ENCODE measurements at places on chromosomes 6 and 20. TPM values are rescaled to one million over a fixed set of nuclear protein-coding genes. Genes with fewer than 3 reads are reported as not detected.
A peak's percentile ranks its signal among the peaks of the same experiment; 100 is the strongest.

The DDO gene
- not detected for polyA plus RNA-seq

DNA sequence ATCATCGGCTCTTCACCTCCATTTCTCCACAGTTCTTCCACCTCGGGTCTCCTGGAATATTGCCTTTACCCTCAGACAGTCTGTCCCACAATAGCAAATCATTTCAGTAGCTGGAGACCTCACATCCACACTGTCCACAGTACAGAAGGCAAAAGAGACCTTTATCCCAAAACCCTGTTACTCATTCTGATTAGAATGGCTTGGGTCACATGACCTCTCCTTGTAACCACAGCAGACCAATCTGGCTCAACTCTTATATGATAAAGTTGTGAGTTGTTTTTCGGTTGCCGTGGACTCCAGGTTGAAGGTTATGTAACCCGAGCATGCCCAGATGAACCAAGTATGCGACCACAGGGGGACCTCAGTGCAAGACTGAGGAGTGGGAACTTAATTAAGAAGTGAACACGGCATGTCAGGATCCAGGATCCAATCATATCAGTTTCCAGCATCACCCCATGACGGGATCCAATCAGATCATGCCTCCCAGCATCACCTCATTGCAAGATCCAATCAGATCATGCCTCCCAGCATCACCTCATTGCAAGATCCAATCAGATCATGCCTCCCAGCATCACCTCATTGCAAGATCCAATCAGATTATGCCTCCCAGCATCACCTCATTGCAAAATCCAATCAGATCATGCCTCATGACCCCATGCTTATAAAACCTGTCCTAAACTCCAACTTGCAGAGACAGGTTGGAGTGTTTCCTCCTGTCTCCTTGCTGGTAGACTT, 68.7 kb downstream of the LY86 start:
- no peak for DNase-seq

- no peak for DNase-seq
These were observed 113.5 kb downstream of the DTNBP1 start for GRCh38 chr6:15549371-15549770.

The SLC17A2 gene
- polyA plus RNA-seq, result not detected

DNA sequence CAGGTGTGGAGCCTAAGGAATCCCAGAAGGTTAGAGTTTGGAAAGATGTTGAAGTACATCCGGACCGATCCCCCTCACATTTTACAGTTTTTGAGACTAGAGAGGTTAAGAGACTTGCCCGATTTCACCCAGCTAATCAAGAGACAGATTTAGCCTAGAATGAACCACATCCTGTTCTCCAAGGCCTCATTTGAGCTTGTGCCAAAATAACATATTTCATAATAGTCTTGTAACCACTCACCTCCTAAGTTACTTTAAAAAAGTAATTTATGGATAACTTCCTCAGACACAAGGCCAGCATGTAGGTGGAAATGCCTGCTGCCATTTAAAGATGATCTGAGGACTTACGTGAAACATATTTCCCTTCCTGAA, 39.8 kb upstream of the ARHGAP18 start:
- peak; percentile 61 for DNase-seq

DNA sequence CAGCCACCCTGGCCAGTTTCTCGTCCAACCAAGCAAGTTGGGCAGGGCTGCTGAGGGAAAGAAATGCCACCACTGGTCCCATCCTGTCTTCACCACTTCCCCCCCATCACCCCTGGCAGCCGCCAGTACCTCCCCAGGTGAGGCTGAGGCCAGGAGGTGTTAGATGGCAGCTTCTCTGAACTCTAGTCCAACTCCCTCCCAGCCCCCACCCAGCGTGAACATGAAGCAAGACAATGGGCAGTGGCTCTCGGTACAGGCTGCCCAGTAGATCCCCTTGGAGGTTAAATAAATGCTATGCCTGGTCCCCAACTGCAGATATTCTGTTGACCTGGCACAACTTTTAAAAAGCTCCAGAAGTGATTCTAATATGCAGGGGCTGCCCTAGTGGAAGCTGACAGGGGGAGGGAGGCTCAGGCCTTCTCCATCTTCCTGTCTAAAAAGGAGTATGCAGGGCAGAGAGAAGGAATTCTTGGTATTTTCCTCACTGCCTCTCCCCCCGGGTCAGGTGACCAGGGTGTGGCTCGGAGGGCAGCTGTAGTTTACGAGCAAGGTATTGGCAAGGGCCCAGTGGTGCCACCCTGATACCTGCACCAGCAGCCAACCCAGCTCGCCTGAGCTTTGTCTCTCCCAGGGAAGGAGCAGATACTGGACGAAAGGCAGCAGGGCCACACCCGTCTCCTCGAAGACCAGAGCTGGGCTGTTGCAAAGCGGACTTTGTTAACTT, 25.7 kb downstream of the KCNK5 start:
- no peak for DNase-seq

- DNase-seq, result no peak
These were observed 19.7 kb upstream of the EFHC1 start for GRCh38 chr6:52400313-52401041.

The TP53TG5 gene
- polyA plus RNA-seq, result 0.19 TPM

DNA sequence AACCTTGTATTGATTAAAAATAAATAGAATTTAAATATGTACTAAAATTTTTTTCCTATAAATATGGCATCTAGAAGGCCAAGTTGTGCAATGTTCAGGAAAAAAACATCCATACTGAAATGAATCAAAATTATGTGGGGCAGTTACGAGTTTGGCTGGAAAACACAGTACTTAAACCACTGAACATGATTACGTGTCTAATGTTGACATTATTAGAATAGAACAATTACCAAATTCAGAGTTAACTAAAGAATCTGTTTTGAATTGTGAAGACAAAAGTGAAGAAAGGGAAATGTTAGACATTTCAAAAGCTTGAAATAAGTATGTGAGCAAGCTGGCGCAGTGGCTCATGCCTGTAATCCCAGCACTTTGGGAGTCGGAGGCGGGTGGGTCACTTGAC, 57.2 kb downstream of the KLHL31 start:
- no peak for DNase-seq

GRCh38 chr20:62910777-62911497, 15.4 kb downstream of the DIDO1 start:
- DNase-seq, result no peak

The SLC23A2 gene
- 11.4 TPM for polyA plus RNA-seq

GRCh38 chr6:131164506-131164905, 29.2 kb downstream of the AKAP7 start:
- DNase-seq, result no peak

The LIN28B gene
- polyA plus RNA-seq, result 0.11 TPM

DNA sequence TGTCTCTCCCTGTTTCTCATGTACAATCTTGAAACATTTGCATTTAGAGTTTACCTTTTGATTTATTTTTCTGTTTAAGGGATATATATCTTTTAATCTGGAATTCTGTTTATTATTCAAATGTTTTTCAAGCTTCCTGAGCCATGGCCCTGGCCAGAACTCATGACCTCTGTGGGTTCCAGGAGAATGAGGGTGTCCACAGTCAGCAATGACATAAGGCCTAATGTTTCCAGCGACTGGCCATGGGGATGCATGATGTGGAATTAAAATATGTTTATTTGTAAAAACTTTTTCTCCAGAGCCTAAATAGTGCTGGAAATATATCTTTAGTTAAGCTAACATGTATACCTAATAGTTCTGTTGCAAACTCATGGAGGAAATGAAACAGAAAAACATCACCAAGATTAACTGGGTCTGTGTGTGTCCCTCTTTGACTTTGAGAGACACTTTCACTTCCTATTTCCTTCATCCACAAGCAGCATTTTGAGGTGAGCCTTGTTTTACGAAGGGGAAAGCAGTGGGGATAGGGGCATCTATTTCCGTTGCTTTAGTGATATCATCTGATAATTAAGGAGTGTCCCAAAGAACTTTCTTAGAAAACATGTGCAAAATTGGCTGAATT, 87.6 kb downstream of the SMOC2 start:
- peak; percentile 55 for DNase-seq

GRCh38 chr6:23306251-23306950, 737.0 kb downstream of the HDGFL1 start:
- DNase-seq, result no peak

DNA sequence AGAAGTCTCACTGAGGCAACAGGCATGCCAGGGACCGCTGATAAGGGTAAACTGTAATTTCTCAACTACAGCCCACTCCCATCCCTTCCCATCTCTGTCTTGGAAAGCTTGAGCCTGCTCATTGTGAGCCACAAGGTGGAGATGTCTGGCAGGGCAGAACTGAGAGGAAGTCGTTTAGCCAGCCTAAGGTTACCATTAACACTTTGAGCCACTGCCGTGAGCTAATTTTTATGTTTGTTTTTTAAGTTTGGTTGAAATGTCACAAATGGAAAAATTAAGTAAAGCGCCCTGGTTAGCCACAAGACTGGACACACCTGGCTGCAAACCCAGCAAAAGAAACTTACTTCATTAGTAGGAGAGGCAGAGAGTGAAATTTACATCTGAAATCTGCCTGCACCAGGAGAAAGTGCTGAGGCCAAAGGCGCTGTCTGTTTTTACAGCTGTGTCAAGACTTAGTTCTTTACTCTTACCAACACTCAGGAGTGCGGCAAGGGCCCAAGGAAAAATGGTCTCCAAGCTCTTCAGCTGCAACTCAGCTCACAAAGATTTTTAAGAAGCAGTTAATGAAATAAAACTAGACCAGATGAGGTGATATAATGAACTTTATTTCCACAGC, 50.0 kb upstream of the FAM83C start:
- DNase-seq, result no peak

- DNase-seq, result no peak
These were observed 46.6 kb upstream of the DEFB112 start for GRCh38 chr6:50096296-50096695.

GRCh38 chr6:111894272-111894671, 21.0 kb upstream of the FYN start:
- no peak for DNase-seq

DNA sequence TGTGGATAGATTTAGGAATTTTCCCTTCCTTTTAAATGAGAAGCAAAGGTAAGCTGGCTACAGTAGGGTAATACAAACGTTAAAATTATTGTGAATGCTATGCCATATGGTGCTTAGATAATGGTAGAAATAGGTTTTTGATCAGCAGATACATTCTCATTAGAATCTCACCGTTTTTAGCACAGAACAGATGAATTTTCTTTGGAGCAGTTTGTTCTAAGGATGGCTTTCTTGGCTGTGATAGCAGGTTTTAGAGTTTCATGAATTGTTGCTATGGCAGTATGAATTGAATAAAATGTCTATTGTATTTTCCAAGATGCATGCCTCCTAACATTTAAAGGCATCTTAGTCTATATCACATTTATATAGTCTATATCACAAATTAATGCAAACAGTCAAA, 1394.5 kb downstream of the EPHA7 start:
- DNase-seq, result no peak

GRCh38 chr20:50003253-50003656, 20.5 kb downstream of the SNAI1 start:
- DNase-seq, result no peak

The TCF21 gene
- polyA plus RNA-seq, result 0.11 TPM

DNA sequence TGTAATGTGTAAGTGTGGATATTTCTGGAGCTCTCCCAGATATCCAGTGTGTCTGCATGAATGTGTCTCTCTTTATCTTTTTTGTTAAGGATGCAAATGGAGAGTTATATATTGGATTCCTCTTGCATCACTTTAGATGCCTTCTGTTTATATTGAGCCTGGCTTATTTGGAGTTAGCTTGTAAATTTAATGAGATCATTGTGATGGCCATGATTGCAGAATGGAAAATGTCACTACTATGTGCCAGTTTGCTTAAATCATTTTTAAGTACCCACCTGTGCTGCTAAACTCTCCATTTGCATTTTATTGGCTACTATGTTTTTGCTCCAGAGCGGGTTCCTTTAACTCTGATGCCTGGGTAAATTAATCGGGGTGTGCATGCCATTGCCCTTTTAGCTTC, 334.8 kb downstream of the UTRN start:
- DNase-seq, result no peak

GRCh38 chr6:141394125-141394536, 738.6 kb upstream of the GJE1 start:
- no peak for DNase-seq

The CAGE1 gene
- not detected for polyA plus RNA-seq

GRCh38 chr20:41526327-41526726, 91.8 kb downstream of the CHD6 start:
- no peak for DNase-seq

The TBX18 gene
- 12.9 TPM for polyA plus RNA-seq

GRCh38 chr20:36812594-36813463, 39.3 kb upstream of the DSN1 start:
- no peak for DNase-seq

DNA sequence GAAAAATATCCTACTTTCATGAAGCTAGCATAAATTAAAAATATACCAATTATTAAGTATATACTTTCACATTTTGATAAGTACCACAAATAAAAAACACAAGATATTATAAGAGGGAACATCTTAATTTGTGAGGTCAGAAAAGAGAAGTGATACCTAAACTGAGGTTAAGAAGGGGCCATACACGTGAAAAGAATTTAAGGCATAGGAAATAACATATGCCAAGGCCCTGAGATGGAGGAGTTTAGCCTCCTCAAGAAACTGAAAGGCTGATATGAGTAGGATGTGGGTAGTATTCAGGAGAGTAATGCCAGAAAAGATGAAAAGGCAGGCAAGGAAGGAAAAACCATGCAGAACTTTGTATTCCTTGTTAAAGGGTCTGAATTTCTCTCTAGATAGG, 116.6 kb upstream of the HTR1E start:
- DNase-seq, result no peak

DNA sequence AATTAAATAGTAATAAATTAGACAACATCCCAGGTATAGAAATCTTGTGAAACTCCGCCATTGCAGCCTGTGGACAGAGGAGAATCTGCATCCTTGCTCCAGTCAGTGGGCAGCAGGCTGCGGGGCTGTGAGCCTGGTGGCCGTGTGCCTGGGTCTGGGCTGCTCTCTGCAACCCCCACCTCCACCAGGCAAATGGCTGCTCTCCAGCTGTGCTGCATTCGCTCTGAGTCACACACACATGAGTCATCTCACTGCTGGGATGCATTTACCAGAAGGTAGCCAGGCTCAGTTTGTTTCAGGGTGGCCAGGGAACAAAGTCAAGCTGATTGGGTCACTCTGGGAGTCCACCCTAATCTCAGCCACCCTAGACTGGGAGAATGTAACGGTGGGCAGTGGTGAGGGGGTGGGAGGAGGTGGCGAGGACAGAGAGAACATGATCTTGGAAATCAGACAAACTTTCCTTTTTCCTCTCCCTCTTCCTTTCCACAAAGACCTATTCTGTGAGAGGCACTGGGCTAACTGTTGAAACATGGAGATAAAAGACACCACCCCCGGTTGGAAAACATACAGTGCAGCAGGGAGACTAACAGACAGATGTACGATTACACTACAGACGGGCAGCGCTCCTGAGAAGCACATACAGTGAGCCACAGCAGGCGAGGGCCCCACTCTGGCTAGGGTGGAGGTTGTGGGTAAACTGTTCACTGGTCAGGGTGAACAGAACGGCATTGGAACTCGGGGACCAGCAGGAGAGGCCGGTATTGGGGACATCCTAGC, 59.2 kb downstream of the TRAM2 start:
- peak; percentile 96 for DNase-seq

The BMP6 gene
- 1.4 TPM for polyA plus RNA-seq

- no peak for DNase-seq
These were observed 8.3 kb downstream of the GCLC start for GRCh38 chr6:53536561-53536960.

The RAET1L gene
- 0.37 TPM for polyA plus RNA-seq

GRCh38 chr6:145865175-145865574, 50.6 kb upstream of the FBXO30 start:
- DNase-seq, result no peak

The TMEM200A gene
- polyA plus RNA-seq, result 18.2 TPM

Data from muscle of leg (tissue), 16 donors.